Activated CD4-positive, alpha-beta T cell treated with anti-CD3 and anti-CD28 coated beads, Interleukin-2, amount 10 ng/mL, durations not matched to agents 7 days and 5 days (primary cell): ENCODE measurements at places on chromosomes 5 and 9.

GRCh38 chr5:181186986-181187499 lies 18.0 kb downstream of the TRIM7 start:
- H3K4me1 ChIP-seq = peaks cover 63% of the 10 kb centered on the region
- peaks cover 2% of the 10 kb centered on the region for H3K27me3 ChIP-seq
- H3K27ac ChIP-seq = peak overlapping the region; percentile 54
- peaks cover 3% of the 10 kb centered on the region for H3K36me3 ChIP-seq
- no peak overlapping the region for H3K4me3 ChIP-seq

- H3K27ac ChIP-seq = no peak overlapping the region
- no peak for DNase-seq
- H3K4me1 ChIP-seq = peaks cover 5% of the 10 kb centered on the region
- no peak overlapping the region for H3K4me3 ChIP-seq
Observed at GRCh38 chr5:132772291-132773070, 4.6 kb downstream of the SEPTIN8 start.

DNA sequence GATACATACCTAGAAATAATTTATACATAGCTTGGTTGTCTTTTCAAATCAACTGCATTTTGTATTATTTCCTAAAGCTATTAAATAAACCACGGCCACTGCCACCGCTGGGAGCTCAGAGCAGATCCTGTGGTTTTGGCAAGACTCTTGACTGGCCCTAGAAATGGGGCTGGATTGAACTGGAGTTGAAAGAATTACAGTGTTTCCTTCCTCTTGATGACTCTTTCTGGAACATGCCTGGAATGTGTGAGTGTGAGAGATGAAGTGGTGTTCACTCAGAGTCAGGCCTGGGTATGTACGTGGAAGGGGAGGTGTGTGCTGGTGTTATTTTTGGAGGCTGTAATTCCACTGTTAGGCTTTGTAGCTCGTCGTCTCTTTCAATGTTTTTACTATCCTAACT lies 45.9 kb downstream of the TEK start:
- H3K4me3 ChIP-seq = no peak overlapping the region
- H3K27ac ChIP-seq = no peak overlapping the region
- no peak for DNase-seq
- H3K4me1 ChIP-seq = no peaks in the 10 kb centered on the region

DNA sequence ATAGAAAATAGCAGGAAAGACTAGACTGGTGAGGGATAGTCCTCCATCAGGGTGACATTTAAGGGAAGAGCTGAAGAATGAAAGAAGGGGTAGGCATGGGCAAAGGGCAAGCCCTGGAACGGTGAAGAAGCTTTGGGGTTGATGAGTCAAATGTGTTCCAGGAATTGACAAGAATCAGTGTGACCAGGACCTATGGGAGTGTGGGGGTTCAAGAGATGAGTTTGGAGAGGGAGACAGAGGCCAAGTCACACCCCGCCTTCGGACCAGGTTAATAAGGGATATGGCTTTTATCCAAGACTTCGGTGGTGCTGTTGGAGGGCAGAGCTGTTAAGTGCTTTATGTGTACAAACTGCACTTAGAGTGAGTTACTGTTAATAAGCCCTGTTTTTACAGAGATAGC lies 920 bp downstream of the PMPCA start:
- peak overlapping the region; percentile 87 for H3K4me3 ChIP-seq
- peak overlapping the region; percentile 93 for H3K27ac ChIP-seq
- peaks cover 45% of the 10 kb centered on the region for H3K4me1 ChIP-seq
- no peak for DNase-seq
- H3K36me3 ChIP-seq = peaks cover 45% of the 10 kb centered on the region

- H3K4me3 ChIP-seq = no peak overlapping the region
- DNase-seq = no peak
- no peaks in the 10 kb centered on the region for H3K36me3 ChIP-seq
- no peak overlapping the region for H3K27ac ChIP-seq
Observed at GRCh38 chr5:103598997-103599566, 36.5 kb upstream of the NUDT12 start.

GRCh38 chr9:121268851-121269641 lies 1.1 kb downstream of the GSN start:
- no peaks in the 10 kb centered on the region for H3K36me3 ChIP-seq
- no peak for DNase-seq
- H3K27ac ChIP-seq = peak overlapping the region; percentile 48
- H3K4me1 ChIP-seq = peaks cover 20% of the 10 kb centered on the region
- H3K4me3 ChIP-seq = peak overlapping the region; percentile 67
- peaks cover 22% of the 10 kb centered on the region for H3K27me3 ChIP-seq
